Activated CD8-positive, alpha-beta memory T cell treated with anti-CD3 and anti-CD28 coated beads, Interleukin-2, amount 10 ng/mL, durations not matched to agents 7 days and 5 days (primary cell): ENCODE measurements at places on chromosomes 2 and 18. TPM values are rescaled to one million over a fixed set of nuclear protein-coding genes. Genes with fewer than 3 reads are reported as not detected.

GRCh38 chr2:136909777-136910176 is 144.4 kb downstream of the THSD7B start:
- no peak overlapping the region for H3K27ac ChIP-seq
- no peak overlapping the region for H3K4me3 ChIP-seq
- no peaks in the 10 kb centered on the region for H3K27me3 ChIP-seq
- H3K36me3 ChIP-seq = no peaks in the 10 kb centered on the region
- DNase-seq = no peak

GRCh38 chr2:20579866-20580265 is 71.0 kb downstream of the HS1BP3 start:
- H3K36me3 ChIP-seq = peaks cover 14% of the 10 kb centered on the region
- no peak for DNase-seq
- H3K27ac ChIP-seq = peak overlapping the region; percentile 50
- H3K4me1 ChIP-seq = peaks cover 41% of the 10 kb centered on the region

- H3K4me1 ChIP-seq = no peaks in the 10 kb centered on the region
- H3K27me3 ChIP-seq = peaks cover 66% of the 10 kb centered on the region
- H3K36me3 ChIP-seq = no peaks in the 10 kb centered on the region
- no peak overlapping the region for H3K4me3 ChIP-seq
Observed at GRCh38 chr18:48417985-48418384, 8.8 kb upstream of the ZBTB7C start.

The C2orf78 gene
- not detected for total RNA-seq

The SGPP2 gene
- 0.44 TPM for total RNA-seq

- H3K4me3 ChIP-seq = no peak overlapping the region
- H3K27me3 ChIP-seq = no peaks in the 10 kb centered on the region
- no peak overlapping the region for H3K27ac ChIP-seq
- H3K4me1 ChIP-seq = no peaks in the 10 kb centered on the region
- no peaks in the 10 kb centered on the region for H3K36me3 ChIP-seq
Observed at GRCh38 chr2:80377071-80377470, 72.5 kb upstream of the LRRTM1 start.

DNA sequence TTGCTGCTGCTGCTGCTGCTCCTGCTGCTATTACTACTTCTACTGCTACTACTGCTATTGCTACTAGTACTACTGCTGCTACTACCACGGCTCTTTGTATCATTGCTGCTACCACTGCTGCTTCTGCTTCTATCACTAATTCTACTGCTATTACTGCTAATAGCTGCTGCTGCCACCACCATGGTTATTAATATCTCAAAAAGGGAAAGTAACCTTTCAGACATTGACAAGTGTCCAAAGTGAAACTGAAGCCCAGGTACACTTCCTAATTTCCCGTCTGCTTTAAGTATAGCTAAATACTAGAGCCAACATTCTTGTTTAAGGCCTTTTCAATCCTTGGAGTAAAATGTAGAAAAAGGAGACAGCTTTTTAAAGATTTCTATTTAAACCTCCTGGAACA is 45.4 kb upstream of the EHBP1 start:
- H3K36me3 ChIP-seq = no peaks in the 10 kb centered on the region
- no peak overlapping the region for H3K4me3 ChIP-seq
- no peak overlapping the region for H3K27ac ChIP-seq
- peaks cover 21% of the 10 kb centered on the region for H3K4me1 ChIP-seq
- peaks cover 6% of the 10 kb centered on the region for H3K27me3 ChIP-seq

- peaks cover 16% of the 10 kb centered on the region for H3K4me1 ChIP-seq
- no peak for DNase-seq
- H3K4me3 ChIP-seq = no peak overlapping the region
- peak overlapping the region; percentile 8 for H3K27ac ChIP-seq
- no peaks in the 10 kb centered on the region for H3K27me3 ChIP-seq
Observed at GRCh38 chr2:162265666-162266459, 22.6 kb upstream of the FAP start.

DNA sequence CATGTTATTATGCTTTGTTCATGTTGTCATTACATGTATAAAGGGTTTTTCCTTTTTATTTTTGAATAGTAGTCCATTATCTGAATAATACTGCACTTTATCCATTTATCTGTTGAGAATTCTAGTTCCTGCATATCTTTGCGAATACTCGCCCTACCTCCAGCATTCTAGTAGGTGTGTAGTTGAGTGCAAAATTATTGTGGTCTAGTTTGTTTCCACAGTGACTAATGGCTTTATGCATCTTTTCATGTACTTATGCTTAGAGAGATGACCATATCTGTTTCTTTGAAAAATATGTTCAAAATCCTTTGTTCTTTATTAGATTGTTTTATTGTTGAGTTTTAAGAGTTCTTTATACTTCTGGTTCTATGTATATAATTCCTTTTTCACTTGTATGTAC is 48.8 kb downstream of the EIF5B start:
- H3K27me3 ChIP-seq = no peaks in the 10 kb centered on the region
- H3K36me3 ChIP-seq = peaks cover 51% of the 10 kb centered on the region
- DNase-seq = no peak
- peak overlapping the region; percentile 58 for H3K27ac ChIP-seq
- peaks cover 8% of the 10 kb centered on the region for H3K4me1 ChIP-seq

DNA sequence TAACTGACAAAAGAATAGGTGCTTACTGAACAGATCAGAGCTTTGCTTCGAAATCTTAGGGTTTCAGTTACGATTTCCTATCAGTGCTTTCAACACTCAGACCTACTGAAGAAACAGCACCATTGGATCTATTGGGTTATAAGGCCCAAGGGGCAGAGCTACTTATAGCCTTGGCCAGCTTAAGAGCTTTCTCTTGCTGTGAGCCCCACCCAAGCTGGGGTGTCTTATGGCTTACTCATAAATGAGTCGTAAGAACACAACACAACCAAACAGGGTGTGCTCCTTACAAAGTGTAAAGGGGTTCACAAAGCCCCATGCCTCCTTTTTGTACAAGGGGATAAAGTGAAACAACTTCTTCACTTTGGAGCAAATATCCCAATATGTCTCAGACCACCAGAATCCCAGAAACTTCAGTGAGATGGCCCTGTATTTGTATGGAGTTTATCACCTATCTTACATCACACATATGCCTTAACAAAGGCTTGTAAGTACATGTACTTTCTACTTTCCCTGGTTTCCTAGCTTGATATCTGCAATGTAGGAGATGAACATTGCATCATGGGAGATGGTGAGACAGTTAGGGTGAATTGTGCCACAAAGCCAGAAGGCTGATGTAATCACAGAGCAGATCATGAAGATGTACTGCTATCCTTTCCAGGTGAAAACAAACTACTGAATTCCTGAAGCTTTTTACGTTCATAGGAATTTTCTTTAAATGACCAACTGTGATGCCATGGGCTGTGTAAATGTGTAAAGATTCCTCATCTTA is 115.5 kb upstream of the GLI2 start:
- no peak overlapping the region for H3K27ac ChIP-seq
- no peak overlapping the region for H3K4me3 ChIP-seq
- H3K27me3 ChIP-seq = no peaks in the 10 kb centered on the region
- H3K4me1 ChIP-seq = no peaks in the 10 kb centered on the region

- H3K27ac ChIP-seq = peak overlapping the region; percentile 93
- peaks cover 15% of the 10 kb centered on the region for H3K36me3 ChIP-seq
- no peaks in the 10 kb centered on the region for H3K27me3 ChIP-seq
- no peak for DNase-seq
- peak overlapping the region; percentile 87 for H3K4me3 ChIP-seq
- H3K4me1 ChIP-seq = peaks cover 33% of the 10 kb centered on the region
Observed at GRCh38 chr18:79989195-79989497, 783 bp upstream of the TXNL4A start.

GRCh38 chr2:233039846-233040530 is 7.5 kb downstream of the NEU2 start:
- no peak overlapping the region for H3K27ac ChIP-seq
- H3K4me3 ChIP-seq = no peak overlapping the region
- H3K4me1 ChIP-seq = no peaks in the 10 kb centered on the region

GRCh38 chr2:29033172-29033571 is 41.2 kb downstream of the PCARE start:
- peaks cover 26% of the 10 kb centered on the region for H3K4me1 ChIP-seq
- H3K36me3 ChIP-seq = peaks cover 44% of the 10 kb centered on the region
- no peak overlapping the region for H3K4me3 ChIP-seq
- no peak overlapping the region for H3K27ac ChIP-seq
- DNase-seq = no peak

The DUSP2 gene
- total RNA-seq = 32.0 TPM

- no peak overlapping the region for H3K27ac ChIP-seq
- no peak overlapping the region for H3K4me3 ChIP-seq
- H3K27me3 ChIP-seq = no peaks in the 10 kb centered on the region
- no peaks in the 10 kb centered on the region for H3K4me1 ChIP-seq
- H3K36me3 ChIP-seq = peaks cover 37% of the 10 kb centered on the region
Observed at GRCh38 chr2:127721311-127721977, 20.1 kb downstream of the SFT2D3 start.

DNA sequence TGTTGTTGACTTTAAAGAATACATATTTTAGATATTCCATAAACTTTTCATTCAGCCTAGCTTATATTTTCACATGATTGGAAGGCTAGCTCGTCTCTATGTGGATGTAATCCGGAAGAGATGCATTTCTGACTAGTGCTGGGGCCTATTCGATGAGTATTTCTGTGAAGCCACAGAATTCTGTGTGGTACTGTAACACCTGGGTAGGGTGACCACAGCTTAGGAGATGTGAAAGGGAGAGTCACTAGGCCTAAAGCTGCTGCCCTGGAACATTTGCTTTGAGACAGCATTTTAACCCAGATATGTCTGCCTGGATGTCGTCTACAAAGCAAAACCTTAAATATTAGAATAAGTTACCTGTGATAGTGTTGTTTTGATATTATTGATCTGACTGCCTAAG is 83.5 kb downstream of the ZNF236 start:
- H3K27ac ChIP-seq = no peak overlapping the region
- H3K36me3 ChIP-seq = peaks cover 16% of the 10 kb centered on the region
- no peaks in the 10 kb centered on the region for H3K27me3 ChIP-seq
- peak; percentile 33 for DNase-seq
- no peak overlapping the region for H3K4me3 ChIP-seq

- no peak overlapping the region for H3K4me3 ChIP-seq
- peaks cover 4% of the 10 kb centered on the region for H3K36me3 ChIP-seq
- H3K4me1 ChIP-seq = no peaks in the 10 kb centered on the region
- H3K27ac ChIP-seq = no peak overlapping the region
- no peak for DNase-seq
- peaks cover 17% of the 10 kb centered on the region for H3K27me3 ChIP-seq
Observed at GRCh38 chr2:102544182-102544581, 71.2 kb downstream of the SLC9A4 start.

The LONRF2 gene
- total RNA-seq = 0.15 TPM

GRCh38 chr2:1749489-1750119 is 5.3 kb upstream of the PXDN start:
- no peak for DNase-seq
- no peaks in the 10 kb centered on the region for H3K36me3 ChIP-seq
- H3K4me1 ChIP-seq = peaks cover 2% of the 10 kb centered on the region
- H3K27ac ChIP-seq = no peak overlapping the region
- no peak overlapping the region for H3K4me3 ChIP-seq
- peaks cover 27% of the 10 kb centered on the region for H3K27me3 ChIP-seq

DNA sequence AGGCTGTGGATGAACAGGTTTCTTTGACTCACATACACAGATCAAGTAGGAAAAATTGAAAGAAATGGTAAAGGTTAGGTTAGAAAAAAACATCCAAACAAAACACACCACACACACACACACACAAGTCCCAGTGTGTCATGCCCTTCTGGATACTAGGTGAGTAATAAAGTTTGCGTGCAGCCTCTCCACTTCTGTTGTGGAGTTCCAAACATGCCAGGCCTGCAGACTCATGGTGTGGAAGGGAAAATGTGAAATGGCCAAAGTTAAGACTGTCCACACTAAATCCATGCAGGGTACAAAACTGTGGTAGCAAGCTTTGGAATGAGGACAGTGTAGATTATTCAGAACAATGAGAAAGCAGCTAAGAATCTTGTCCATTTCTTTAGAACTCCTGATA is 114.6 kb downstream of the IKZF2 start:
- peaks cover 12% of the 10 kb centered on the region for H3K4me1 ChIP-seq
- no peaks in the 10 kb centered on the region for H3K27me3 ChIP-seq
- no peak overlapping the region for H3K27ac ChIP-seq

GRCh38 chr18:58682429-58683069 is 11.3 kb downstream of the MALT1 start:
- H3K36me3 ChIP-seq = peaks cover 46% of the 10 kb centered on the region
- no peaks in the 10 kb centered on the region for H3K27me3 ChIP-seq
- DNase-seq = no peak
- no peak overlapping the region for H3K4me3 ChIP-seq
- H3K27ac ChIP-seq = no peak overlapping the region
- peaks cover 12% of the 10 kb centered on the region for H3K4me1 ChIP-seq

GRCh38 chr2:119455066-119455718 is 23.5 kb downstream of the TMEM37 start:
- H3K36me3 ChIP-seq = no peaks in the 10 kb centered on the region
- DNase-seq = no peak
- H3K27ac ChIP-seq = no peak overlapping the region
- H3K27me3 ChIP-seq = peaks cover 17% of the 10 kb centered on the region
- no peaks in the 10 kb centered on the region for H3K4me1 ChIP-seq
- no peak overlapping the region for H3K4me3 ChIP-seq

The NEU2 gene
- total RNA-seq = not detected

The KCNS3 gene
- not detected for total RNA-seq

DNA sequence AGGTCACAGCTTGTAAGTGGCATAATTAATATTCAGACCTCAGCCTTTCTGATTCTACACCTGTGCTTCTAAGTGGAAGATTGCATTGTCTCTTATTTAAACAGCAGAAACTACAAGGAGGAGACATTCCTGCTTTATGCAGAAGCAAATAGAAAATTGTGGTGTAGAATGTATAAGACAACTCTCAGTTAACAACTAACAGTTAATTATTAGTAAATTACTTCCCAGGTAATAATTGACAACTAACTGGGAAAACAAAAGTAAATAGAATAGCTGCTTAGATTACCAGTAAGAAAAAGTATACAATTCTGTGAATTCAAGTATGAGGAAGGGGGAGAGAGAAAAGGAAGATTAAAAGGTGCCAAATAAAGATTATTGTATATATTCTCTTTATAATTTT is 1210.5 kb upstream of the GYPC start:
- H3K27me3 ChIP-seq = no peaks in the 10 kb centered on the region
- DNase-seq = no peak
- no peaks in the 10 kb centered on the region for H3K36me3 ChIP-seq
- no peak overlapping the region for H3K27ac ChIP-seq

DNA sequence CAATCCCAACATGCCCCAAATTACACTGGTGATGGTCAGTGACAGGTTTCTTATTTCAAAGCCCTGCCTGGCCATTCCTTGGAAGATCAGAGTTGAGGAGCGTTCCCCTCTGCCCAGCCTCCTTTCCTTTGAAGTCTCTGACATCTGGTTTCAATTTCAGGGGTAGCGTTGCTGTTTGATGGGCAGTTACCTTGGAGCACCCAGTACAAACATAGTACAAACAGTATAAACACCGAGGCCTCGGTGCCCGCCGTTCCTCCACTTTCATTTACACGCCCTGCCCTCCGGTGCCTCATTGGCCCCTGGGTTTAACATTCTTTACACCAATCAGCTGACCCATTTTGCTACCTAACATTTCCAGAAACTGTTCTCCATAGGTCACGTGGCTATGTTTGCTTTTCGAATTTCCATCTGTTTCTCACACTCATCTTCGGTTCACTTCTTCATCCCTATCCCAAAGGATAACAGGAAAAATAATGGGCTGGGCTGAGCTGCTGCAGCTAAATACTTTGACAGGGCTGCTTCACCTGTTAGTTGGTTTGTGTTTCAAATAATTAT is 65.6 kb downstream of the NRP2 start:
- DNase-seq = no peak
- no peak overlapping the region for H3K27ac ChIP-seq
- H3K36me3 ChIP-seq = no peaks in the 10 kb centered on the region
- peaks cover 6% of the 10 kb centered on the region for H3K27me3 ChIP-seq
- H3K4me3 ChIP-seq = no peak overlapping the region
- no peaks in the 10 kb centered on the region for H3K4me1 ChIP-seq

GRCh38 chr2:174796319-174796771 is 32.1 kb upstream of the CHRNA1 start:
- H3K4me3 ChIP-seq = no peak overlapping the region
- no peaks in the 10 kb centered on the region for H3K36me3 ChIP-seq
- no peaks in the 10 kb centered on the region for H3K27me3 ChIP-seq
- H3K4me1 ChIP-seq = peaks cover 21% of the 10 kb centered on the region
- no peak overlapping the region for H3K27ac ChIP-seq
- no peak for DNase-seq

The CPS1 gene
- 0.96 TPM for total RNA-seq
